PC-3 (cell line): ENCODE measurements at places on chromosomes 2 and 18.

DNA sequence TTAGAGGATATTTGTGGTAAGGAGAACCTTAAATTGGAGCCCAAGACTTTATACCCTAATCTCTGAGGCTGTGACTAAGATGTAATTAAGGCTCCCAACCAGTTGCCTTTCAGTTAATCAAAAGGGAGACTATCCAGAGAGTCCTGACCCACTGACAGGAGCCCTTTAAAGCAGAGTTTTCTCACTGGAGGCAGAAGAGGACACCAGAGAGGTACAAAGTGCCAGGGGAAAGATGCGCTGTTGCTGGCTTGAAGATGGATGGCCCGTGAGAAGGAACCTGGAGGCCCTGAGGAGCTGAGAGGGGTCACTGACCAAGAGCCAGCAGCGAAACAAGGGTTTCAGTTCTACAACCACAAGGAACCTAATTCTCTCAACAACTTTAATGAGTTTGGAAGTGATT, 137.3 kb downstream of the TMEM131 start:
- DNase-seq, result no peak

DNA sequence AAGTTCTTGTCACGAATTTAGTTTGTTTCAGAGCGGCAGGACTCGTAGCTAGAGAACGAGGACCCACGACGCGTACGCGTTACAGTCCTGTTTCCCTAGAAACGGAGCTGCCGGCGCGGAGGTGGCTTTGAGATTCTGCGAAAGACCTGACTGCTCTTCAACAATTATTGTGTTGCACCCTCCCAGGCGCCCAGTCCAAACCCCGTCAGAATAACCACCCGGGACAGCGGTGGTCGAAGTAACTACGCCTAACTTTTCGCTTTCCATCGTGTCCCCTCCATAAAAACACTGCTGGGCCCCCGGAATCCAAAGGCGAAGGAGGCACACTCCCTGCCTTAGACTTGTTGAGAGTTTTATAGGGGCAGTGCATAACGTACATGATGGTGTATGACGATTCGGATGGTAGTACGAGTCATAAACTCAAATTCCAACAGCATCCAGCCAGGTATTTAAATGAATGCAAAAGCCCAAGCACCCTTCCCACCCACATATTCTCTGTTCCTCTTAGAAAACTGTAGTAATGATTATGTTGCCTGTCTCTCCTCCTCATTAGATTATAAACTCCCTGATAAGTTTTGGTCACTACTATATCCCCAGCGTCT, 651 bp upstream of the STAM2 start:
- peak; percentile 22 for DNase-seq

- DNase-seq, result peak; percentile 21
These were observed 7.1 kb upstream of the SOS1 start for GRCh38 chr2:39127973-39128372.

- DNase-seq, result no peak
These were observed 137.3 kb upstream of the GLI2 start for GRCh38 chr2:120598416-120598815.

- no peak for DNase-seq
These were observed 50.1 kb downstream of the TMEM178A start for GRCh38 chr2:39715822-39716221.

DNA sequence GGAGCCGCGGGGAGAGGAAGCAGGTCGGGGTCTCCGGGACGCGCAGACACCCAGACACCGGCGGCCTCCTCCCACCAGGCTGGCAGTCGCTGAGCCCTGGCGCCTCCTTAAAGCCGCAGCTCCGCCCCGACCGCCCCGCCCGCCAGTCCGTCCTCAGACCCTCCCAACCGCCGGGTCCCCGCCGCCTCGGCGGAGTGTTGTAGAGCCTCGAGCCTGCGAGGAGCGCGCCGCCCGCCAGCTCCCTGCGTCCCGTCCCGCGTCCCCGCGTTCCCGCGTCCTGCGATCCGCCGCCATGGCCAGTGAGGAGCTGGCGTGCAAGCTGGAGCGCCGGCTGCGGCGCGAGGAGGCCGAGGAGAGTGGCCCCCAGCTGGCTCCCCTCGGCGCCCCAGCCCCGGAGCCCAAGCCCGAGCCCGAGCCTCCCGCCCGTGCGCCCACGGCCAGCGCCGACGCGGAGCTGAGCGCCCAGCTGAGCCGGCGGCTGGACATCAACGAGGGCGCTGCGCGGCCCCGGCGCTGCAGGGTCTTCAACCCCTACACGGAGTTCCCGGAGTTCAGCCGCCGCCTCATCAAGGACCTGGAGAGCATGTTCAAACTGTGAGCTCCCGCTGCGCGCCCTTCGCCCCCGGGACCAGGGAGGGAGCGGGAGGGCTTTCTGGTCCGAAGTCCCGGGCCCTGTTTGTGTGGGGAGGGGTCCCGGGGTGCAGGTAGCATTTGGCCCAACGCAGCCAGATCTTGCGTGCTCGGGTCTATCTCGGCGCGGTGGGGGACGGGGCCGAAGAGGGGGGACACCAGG, at the start of gene EFHD1:
Gene EFHD1, plus strand, starts transcription at position 192 of the 793 bp plus-strand sequence. Its CDS starts 101 bp downstream, at position 293.
- DNase-seq, result no peak

GRCh38 chr2:187382131-187382530, 65.9 kb downstream of the CALCRL start:
- DNase-seq, result no peak

DNA sequence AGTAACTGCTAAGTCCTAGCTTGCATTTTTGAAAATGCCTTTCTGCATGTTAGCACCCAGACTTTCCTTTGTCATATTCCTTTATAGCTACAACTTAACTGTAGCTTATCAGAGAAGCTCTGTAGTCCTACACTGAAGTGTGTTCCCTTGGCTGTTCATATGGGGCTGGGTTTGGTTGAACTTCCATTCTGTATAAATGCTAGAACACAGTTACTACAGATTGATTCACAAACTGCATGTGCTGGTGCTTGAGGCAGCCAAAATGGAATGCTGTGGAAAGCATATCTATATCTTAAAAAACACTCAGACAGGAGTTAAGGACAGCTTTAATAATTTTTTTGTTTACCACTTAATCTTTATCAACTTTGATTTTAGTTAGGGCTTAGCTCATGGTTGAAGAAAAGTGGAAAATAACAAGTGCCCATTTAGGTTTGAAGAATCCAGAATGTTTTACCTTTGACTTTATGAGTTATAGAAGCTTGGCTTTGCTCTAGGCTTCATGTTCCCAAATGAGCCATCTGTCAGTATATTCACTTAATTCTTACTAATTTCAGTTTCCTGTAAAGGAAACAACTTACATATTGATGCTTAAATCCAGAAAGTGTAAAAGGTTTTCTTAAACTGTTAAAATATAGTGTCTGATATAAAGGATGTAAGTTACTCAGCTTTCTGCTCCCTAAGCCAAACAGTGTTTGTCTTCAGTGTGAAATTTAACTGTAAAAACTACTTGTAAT, 148.9 kb downstream of the AGPS start:
- no peak for DNase-seq

GRCh38 chr18:43581936-43582519, 304.7 kb upstream of the SYT4 start:
- no peak for DNase-seq

- no peak for DNase-seq
These were observed 294.6 kb downstream of the RDH14 start for GRCh38 chr2:18265614-18266586.

DNA sequence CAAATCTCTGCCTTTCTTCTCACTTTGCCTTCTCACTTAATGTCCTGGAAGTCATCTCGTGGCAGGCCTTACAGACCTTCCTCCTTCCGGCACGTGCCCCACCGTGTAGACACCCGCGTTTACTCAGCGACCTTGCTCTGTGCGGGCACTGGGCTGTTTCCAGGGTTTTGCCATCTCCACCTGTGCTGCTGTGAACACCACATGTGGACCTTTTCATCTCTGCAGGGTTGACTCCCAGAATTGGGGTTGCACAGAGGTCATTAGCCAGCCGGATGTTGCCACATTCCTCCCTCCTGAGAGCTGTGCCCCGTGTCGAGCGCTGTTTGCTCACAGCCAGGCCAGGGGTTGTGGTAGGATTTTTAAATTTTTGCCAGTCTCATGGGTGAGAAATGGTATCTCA, 25.4 kb downstream of the KCNG2 start:
- no peak for DNase-seq

GRCh38 chr2:124289615-124290014, 264.5 kb downstream of the CNTNAP5 start:
- no peak for DNase-seq

GRCh38 chr2:222877556-222878300, 16.9 kb downstream of the ACSL3 start:
- DNase-seq, result peak; percentile 61

GRCh38 chr2:163764566-163764965, 28.8 kb upstream of the FIGN start:
- no peak for DNase-seq

- no peak for DNase-seq
These were observed 750.8 kb upstream of the ID2 start for GRCh38 chr2:7930800-7931635.

DNA sequence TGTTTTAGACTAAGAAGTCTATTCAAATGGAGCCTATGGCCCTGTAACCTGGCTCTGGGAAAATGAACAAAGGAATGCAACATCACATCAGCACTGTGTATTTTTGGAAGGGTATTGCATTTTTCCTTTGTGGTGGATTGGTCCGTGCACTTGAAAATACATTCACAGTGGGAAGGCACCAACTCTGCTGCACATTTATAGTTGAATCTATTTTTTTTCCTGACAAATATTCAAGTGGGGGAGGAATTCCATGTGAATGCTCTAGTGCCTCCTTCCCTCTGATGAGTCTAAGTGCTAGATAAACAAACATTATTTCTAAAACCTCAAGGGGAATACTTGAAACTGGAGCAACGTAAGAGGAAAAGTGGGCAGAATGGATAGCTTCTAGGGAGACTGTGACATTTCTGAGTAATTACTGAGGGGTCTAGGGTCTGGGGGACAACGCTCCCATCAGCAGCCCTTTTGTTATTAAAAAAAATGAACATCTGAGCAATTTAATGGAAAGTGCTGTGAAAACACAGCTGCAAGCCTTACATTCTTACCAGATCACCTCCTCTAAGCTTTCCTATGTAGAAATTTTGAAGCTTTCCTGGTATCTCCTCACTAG, 208.2 kb downstream of the SLC8A1 start:
- no peak for DNase-seq

DNA sequence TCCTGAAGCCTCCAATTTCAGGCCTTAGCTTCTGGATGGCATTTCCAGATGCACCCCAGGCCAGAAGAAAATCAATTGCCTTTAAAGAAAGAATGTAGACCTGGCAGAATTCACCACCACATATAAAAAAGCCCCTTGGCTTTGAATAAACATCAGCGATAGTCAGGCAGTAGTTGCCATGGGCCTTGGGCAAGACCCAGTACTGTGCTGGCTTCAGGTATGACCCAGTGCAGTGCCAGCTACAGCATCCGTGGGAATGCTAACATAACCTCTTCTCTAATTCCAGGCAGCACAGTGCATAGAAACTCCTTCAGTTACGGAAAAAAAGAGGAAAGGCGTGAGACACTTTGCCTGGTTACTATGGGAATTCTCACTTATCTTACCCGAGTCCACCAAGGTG, 539.6 kb upstream of the LRRTM4 start:
- DNase-seq, result no peak

DNA sequence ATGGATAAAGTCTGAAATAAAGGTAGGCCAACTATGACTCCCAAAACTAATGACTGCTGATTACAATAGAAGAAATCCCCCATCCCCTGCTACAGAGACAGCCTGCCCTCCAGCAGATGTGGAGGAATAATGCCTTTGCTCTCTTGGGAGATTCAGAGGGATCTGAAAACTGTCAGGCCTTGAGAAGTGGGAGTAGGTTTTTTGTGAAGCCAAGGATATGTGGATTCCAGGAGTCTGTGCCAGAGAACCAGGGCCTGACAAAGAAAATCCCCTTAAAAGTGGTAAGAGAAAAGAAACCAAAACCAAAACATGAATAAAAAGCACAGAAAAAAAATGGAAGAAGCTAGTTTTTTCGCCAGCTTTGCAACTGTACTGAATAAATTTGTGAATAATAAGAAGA, 397.6 kb downstream of the ZNF521 start:
- DNase-seq, result no peak
